ENCODE measurements at places on chromosomes 11 and 22. TPM values are rescaled to one million over a fixed set of nuclear protein-coding genes. Genes with fewer than 3 reads are reported as not detected.

Gene MS4A14
- not detected for polyA plus RNA-seq

Gene IGLL1
- not detected for polyA plus RNA-seq

Gene MOGAT2
- not detected for polyA plus RNA-seq

Gene APOBEC3H
- polyA plus RNA-seq: 0.41 TPM

Gene CATSPERZ
- 0.17 TPM for polyA plus RNA-seq

DNA sequence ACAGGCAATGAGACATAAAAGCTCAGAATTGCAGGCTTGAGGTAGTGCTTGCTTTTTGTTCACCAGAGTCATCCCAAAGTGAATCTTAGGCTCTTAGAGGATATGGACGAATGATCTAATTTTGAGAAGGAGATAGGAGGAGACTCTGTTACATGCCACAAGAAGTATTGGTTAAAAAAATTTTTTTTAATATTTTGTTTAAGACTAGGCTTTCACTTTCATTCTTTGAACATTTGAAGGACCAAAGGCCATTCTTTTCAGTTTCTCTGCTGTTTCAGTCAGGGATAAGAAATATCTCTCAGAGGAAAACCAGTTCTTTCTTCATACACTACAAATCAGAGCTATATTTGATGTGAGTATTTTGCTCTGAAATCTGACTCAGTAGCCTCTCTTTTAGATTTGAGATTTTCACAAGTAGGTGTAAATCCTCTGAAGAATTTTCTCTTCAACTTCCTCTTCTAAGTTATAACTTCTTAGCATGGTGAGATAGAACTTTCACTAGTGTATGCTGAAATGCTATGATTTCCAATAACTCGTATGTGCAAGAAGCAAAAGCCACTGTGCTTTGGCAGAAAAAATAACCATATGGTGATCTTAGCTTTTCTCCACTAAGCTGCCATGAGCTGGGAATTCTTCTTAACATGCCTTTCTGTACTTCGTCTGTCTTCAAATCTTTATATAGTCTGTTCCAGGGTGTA is 24.1 kb upstream of the FAM181B start:
- no peak overlapping the region for H3K27ac ChIP-seq
- H3K4me3 ChIP-seq: no peak overlapping the region
- no peak for DNase-seq
- no peaks in the 10 kb centered on the region for H3K36me3 ChIP-seq

DNA sequence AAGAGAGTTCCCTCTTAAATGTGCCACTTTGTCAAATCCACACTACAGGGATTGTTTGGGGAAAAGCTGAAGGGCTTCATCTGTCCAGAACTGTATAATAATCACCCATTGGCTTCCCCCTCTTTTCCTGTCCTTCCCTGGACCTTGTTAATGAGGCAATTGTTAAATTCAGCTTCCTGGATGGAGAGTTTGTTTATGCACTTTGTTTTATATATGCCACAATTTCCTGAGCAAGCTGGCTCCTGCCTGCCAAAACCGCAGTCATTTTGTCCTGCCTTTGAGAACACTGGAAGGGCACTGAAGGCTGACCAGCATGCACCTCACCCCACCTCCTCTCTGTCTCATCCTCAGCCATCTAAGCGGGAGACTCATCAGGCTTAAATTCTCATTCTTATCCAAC is 86.2 kb downstream of the MSANTD4 start:
- H3K27me3 ChIP-seq: no peaks in the 10 kb centered on the region
- H3K27ac ChIP-seq: no peak overlapping the region
- DNase-seq: no peak
- no peak overlapping the region for H3K4me3 ChIP-seq

DNA sequence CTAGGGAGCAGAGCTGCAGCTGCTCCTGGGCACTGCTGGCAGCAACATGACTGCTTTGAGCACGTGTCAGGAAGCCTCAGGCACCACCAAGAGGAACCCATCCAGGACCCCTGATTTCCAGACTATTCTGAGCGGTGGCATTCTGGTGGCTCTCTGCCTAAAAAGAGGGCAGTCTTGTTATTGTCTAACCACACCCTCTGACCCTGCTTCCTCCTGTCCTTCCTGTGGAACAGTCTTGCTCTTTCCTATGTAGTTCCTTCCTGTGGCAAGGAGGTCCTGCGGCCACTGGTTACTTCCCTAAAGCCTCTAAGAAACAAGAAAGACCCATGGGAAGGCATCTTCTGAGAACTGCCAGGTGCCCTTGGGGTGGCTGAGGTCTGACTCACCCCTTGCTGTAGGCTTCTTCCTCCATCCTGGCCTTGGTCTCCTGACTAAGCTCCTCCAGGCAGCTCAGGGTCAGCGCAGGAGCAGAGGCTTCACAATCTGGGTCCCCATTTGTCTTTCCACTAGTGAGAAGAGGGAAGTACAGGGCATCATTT is 13.1 kb upstream of the LYVE1 start:
- DNase-seq: no peak
- H3K36me3 ChIP-seq: no peaks in the 10 kb centered on the region
- H3K4me1 ChIP-seq: peaks cover 11% of the 10 kb centered on the region
- H3K4me3 ChIP-seq: no peak overlapping the region
- H3K27ac ChIP-seq: no peak overlapping the region
- H3K27me3 ChIP-seq: no peaks in the 10 kb centered on the region

DNA sequence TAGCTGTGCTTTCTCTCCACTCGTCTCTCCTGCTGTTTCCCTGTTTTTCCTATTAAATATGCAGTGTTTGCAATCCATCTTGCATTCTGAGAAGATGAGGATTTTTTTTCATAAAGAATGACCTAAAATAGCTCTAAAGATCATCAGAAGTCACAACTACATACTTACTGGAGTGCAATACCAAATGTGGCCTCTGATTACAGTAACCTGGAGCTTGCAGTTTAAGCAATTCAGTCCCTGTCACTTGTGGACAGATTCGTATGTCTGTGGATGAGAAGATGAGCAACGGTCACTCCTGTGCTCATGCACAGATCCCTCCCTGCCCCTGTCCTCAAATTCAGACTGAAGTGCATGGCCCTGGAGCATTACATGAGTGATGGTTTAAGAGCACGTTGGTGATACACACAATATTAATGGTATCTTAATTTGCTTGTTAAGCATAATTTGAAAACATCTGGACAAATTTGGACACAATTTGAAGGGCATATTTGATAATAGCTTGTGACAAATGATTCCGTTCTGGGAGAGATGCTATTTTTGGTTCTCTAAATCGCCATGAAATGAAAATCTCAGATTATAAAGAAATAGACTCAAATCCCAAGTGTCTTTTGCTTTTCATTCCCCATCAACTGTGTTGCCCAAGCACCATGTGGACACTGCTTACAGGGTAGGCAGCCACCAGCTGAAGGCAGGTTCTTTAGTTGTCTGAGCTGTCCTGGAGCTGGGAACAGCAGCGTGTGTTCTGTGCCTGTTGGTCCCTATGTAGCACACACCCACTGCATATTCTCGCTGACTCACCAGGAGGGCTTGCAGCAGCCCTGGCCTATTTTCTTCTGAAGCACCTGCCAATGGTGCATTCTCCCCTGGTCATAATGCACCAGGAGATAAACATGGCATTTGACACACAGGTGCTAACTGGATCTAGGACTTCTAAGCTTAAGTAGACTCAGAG is 32.6 kb upstream of the PRAME start:
- no peaks in the 10 kb centered on the region for H3K36me3 ChIP-seq
- H3K27ac ChIP-seq: no peak overlapping the region
- H3K4me1 ChIP-seq: no peaks in the 10 kb centered on the region
- H3K27me3 ChIP-seq: no peaks in the 10 kb centered on the region
- no peak overlapping the region for H3K4me3 ChIP-seq

GRCh38 chr11:114478001-114478410 is 38.7 kb downstream of the REXO2 start:
- no peak overlapping the region for H3K27ac ChIP-seq
- DNase-seq: no peak
- no peak overlapping the region for H3K4me3 ChIP-seq
- no peaks in the 10 kb centered on the region for H3K36me3 ChIP-seq
- no peaks in the 10 kb centered on the region for H3K27me3 ChIP-seq

DNA sequence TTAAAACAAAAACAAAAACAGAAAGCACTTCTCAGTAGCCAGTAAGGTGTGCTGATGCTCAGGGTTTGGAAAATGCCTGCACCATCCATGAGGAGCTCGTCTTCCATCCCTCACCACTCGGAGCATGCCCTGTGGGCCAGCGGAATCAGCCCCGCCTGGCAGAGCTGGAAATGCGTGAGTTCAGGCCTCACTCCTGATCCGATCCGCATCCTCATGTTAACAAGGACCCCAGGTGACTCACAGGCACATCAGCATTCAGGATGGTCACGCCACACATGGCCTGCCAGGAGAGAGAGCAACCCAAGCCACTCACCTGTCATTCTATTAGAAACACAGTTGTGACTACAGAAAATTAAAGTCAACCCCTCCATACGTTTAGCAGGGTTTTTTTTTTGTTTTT is 188.5 kb downstream of the MPPED1 start:
- DNase-seq: no peak
- no peaks in the 10 kb centered on the region for H3K36me3 ChIP-seq
- H3K27ac ChIP-seq: no peak overlapping the region
- no peaks in the 10 kb centered on the region for H3K4me1 ChIP-seq

DNA sequence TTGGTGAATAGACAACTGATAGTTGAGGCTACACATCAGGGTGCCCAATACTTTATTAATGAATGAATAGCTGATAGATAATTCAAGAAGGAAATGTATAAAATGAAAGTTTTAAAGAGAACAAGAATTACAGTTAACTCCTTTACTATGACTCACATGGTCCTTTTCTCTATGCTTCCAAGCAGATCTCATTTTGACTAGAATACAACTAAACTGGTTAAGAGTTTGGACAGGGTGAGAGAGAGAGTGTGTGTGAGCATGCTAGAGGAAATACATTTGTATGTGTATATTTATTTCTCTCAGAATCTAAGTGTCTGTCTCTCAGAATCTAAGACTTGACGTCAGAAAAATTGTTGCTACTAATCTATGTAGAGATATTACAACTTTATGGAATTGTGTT is 66.7 kb downstream of the SIK2 start:
- H3K4me1 ChIP-seq: no peaks in the 10 kb centered on the region
- no peak overlapping the region for H3K4me3 ChIP-seq
- H3K36me3 ChIP-seq: peaks cover 7% of the 10 kb centered on the region
- no peak for DNase-seq
- H3K27ac ChIP-seq: no peak overlapping the region

GRCh38 chr11:69309631-69310280 is 15.8 kb downstream of the MYEOV start:
- H3K4me1 ChIP-seq: no peaks in the 10 kb centered on the region
- H3K36me3 ChIP-seq: no peaks in the 10 kb centered on the region
- no peak overlapping the region for H3K27ac ChIP-seq

- no peak overlapping the region for H3K4me3 ChIP-seq
- no peaks in the 10 kb centered on the region for H3K36me3 ChIP-seq
- DNase-seq: no peak
- no peak overlapping the region for H3K27ac ChIP-seq
- H3K4me1 ChIP-seq: no peaks in the 10 kb centered on the region
Measured at GRCh38 chr11:126857860-126858808, 142.4 kb downstream of the KIRREL3 start.

DNA sequence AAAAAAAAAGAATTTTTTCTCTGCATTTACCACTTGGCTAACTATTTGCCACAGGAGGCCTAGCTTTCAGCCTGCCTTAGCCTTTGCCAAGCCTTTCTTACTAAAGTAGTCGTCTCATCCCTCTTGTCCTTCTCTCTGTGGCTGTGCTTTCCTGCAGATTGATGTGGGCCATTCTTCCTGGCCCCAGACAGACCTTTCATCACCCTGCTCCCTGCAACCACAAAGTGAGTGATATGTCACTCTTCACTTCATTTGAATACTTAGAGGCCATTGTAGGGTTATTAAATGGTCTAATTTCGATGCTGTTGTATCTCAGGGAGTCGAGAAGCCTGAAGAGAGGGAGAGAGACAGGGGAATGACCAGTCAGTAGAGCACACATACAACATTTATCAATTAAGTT is 37.6 kb downstream of the ART5 start:
- no peaks in the 10 kb centered on the region for H3K27me3 ChIP-seq
- no peaks in the 10 kb centered on the region for H3K36me3 ChIP-seq
- H3K27ac ChIP-seq: no peak overlapping the region
- H3K4me1 ChIP-seq: no peaks in the 10 kb centered on the region
- H3K4me3 ChIP-seq: no peak overlapping the region
- no peak for DNase-seq

DNA sequence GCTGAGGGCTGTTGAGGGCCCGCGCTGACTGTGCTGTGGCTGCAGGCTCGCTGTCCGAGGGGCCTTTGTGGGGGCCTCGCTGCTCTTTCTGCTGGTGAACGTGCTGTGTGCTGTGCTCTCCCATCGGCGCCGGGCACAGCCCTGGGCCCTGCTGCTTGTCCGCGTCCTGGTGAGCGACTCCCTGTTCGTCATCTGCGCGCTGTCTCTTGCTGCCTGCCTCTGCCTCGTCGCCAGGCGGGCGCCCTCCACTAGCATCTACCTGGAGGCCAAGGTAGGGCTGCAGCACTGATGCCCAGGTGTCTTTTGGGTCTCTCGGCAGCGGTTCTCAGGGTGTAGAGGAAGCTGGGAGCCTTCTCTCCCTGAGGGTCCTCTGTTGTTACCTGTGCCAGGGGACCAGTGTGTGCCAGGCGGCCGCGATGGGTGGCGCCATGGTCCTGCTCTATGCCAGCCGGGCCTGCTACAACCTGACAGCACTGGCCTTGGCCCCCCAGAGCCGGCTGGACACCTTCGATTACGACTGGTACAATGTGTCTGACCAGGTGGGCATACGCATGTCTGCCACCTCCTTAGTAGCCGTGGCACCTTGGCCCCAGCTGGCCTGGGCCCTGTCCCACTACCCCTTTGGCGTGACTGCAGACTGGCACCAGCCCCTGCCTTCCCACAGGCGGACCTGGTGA is 2.2 kb downstream of the GPR137 start:
- peaks cover 23% of the 10 kb centered on the region for H3K27me3 ChIP-seq
- H3K27ac ChIP-seq: no peak overlapping the region
- H3K36me3 ChIP-seq: peaks cover 4% of the 10 kb centered on the region
- no peak for DNase-seq
- no peak overlapping the region for H3K4me3 ChIP-seq

DNA sequence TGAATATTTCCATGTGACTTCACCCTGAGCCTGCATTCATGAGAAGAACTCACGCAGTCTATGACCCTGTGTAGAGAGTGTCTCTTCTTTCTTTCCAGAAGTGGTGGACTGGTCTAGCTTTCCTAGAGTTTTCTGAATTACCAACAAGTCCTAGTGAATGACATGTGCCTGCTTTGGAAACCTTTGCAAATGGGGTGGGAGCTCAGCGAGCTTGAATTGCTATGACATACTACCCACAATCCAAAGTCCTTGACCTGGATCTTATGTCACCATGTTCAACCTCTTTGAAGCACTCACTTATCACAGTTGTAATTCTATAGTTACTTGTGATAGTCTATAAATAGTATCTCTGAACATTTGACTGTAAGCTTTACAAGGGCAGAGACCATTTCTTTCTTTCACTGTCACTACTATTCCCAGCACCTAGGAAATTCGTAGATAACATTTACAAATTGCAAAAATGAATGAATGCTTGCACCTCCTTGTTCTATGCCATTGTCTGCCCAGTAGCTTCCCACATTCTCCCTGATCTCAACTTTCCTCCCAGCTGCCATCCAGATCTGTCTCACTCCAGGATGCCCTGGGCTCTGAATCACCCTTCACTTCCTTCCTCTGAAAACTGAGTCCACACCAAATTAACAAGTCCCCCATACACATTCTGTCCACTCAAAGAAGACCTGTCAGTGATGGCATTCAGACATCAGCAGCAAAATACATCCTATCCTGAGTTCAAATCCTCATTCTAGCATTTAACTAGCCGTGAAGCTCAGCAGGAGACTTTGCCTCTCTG is 201.9 kb upstream of the SESN3 start:
- no peak overlapping the region for H3K27ac ChIP-seq
- peaks cover 7% of the 10 kb centered on the region for H3K4me1 ChIP-seq
- no peaks in the 10 kb centered on the region for H3K27me3 ChIP-seq
- no peaks in the 10 kb centered on the region for H3K36me3 ChIP-seq
- DNase-seq: no peak
